ENCODE measurements at places on chromosomes 2 and 18.
A peak's percentile ranks its signal among the peaks of the same experiment; 100 is the strongest.

DNA sequence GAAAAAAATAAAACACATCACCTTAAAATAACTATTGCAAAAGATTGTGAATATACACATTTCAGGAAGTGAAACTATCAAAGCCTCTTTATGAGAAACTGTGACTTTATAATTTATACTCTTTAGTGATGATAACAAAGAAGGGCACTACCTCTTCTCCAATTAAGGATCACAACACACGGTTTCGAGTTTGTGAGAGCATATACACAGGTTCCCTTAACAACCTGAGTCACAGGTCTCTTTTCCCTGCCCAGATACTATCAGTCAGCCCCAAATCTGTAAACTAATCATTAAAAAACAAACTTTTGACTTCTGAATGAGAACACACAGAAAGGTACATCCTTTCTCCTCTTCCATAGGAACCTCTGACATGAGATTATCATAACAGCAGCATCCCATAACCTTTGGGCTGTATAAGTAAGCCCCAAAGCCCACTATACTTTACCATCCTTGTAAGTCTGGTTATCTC lies 44.9 kb downstream of the PTPN2 start:
- peak; percentile 76 for DNase-seq

DNA sequence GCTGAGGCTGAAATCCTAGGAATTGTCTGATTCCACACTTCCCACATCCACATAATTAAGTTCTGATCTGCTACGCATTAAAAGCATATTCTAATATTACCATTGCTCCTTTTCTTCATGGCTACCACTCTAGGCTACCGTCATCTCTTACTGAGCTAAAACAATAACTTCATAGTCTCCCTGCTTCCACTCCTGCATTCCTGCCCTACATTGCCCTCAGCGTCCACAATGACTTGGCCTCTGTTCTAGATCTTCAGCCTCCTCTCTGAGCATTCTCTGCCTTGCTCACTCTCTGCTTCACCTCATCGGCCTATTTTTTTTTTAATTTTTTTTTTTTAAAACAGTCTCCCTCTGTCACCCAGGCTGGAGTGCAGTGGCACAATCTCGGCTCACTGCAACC lies 15.8 kb upstream of the TLK1 start:
- no peak for DNase-seq

DNA sequence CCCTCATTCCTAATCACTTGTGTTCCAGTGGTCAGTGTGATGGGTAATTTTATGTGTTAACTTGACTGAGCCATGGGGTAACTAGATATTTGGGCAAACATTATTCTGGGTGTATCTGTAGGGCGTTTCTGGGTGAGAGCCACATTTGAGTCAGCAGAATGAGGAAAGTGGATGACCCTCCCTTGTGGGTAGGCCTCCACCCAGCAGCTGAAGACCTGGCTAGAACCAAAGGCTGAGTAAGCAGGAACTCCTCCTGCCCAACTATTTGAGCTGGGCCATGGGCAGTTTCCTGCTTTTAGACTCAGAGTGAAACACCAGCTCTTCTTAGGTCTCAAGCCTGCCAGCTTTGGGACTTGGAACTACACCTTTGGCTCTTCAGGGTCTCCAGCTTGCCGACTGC lies 141.8 kb downstream of the ACKR3 start:
- DNase-seq = no peak

GRCh38 chr2:176501617-176502016 lies 232.4 kb downstream of the MTX2 start:
- DNase-seq = no peak

DNA sequence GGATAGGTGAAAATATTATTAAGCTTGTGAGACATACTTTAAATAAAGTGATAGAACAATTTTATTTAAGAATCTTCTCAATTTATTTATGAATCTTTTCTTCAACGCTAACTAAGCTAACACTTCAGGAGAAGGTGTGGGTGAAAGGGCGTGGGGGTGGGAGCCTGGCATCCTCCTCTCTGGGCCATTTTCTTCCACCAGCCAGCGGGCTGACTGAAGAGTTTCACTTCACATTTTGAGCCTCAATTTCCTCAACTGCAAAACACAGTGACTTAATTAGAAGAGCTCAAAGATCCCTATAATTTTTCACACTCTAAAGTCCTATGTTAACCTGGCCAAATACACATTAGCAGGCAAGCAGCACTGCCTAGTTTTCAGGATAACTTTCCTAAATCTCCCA lies 94.8 kb downstream of the FTCDNL1 start:
- no peak for DNase-seq

GRCh38 chr2:62287282-62287681 lies 91.4 kb downstream of the B3GNT2 start:
- no peak for DNase-seq

- DNase-seq = no peak
These were observed 490 bp downstream of the NDUFS1 start for GRCh38 chr2:206158563-206159345.
